ENCODE measurements at places on chromosomes 2 and 18.

GRCh38 chr2:234630801-234631261, 133.9 kb upstream of the ARL4C start:
- DNase-seq: no peak

DNA sequence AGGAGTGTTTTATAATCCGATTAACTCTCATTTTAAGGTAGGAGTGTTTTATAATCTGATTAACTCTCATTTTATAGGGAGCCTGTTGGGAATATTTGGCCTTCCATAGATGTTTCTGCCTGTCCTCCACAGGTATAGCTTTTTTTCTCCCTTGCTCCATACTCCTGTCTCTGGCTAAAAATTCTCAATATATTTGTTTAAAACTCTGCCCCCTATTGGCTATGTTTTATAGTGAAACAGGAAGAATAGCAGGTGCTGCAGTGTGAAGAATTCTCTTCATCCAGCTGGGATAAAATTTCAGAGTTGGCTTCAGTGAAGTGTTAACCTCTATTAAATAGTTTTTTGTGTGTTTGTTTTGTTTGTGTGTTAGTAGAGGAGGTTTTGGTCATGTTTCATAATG, 1046.0 kb upstream of the TMEFF2 start:
- no peak for DNase-seq

DNA sequence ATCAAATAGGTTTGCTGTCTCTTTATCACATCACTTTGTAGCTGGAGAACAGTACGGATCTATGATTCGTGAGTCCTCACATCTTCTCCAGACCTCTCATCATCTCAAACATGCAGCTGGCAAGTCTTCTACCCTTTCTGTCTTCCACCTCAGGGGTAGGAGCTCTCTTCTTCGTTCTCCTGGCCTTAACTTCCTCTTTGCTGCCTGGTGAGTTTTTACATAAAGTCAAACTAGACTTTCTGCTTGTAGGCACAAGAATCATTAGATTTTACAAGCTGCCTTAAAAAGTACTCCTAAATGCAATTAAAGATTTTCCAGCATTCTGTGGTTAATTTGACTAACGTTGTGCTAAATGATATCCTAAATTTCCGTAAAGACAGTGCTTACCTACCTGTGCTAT, 43.7 kb upstream of the TANK start:
- no peak for DNase-seq

DNA sequence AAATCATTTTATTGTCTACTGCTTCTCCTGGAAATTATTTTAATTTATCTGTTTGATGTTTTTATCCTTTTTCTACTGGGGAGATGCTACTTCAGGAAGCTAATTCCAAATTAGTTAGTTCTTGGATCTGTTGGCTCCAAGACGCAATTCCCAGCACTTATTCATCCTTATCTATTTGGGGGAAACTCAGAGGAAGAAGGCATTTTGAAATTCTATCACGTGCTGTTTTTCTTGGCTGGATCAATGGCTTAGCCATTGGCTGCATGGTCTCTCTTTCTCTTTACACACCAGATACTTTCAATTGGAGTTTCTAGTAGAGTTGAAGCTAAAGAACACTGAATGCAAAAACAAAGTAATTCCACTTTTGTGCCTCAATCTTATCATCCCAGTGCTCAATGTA, 98.3 kb downstream of the RAPGEF4 start:
- no peak for DNase-seq

GRCh38 chr18:75215663-75216062, 5.1 kb downstream of the TSHZ1 start:
- no peak for DNase-seq

- no peak for DNase-seq
Measured at GRCh38 chr18:75406491-75407445, 20.7 kb downstream of the SMIM21 start.
